ENCODE measurements at places on chromosomes 5 and 9.

- no peak for DNase-seq
Observed at GRCh38 chr5:130112246-130112645, 208.0 kb downstream of the CHSY3 start.

DNA sequence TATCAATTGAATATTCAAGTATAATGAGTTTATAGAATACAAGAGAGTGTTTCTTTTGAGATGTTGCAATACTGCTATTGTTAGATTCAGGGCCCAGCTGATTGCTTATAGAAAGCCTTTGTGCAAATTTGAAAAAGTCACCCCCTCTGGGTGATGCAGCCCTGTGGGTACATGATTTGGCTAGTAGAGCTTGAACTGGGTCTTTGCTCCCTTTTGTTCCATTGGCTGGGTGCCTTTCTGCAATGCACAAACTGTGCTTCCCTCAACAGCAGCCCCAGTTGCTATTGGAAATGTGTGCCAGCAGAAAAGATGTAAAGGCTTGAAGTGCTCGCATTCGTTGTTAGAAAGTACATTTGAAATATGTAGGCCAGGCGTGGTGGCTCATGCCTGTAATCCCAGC is 61.8 kb upstream of the CEMIP2 start:
- no peak for DNase-seq

DNA sequence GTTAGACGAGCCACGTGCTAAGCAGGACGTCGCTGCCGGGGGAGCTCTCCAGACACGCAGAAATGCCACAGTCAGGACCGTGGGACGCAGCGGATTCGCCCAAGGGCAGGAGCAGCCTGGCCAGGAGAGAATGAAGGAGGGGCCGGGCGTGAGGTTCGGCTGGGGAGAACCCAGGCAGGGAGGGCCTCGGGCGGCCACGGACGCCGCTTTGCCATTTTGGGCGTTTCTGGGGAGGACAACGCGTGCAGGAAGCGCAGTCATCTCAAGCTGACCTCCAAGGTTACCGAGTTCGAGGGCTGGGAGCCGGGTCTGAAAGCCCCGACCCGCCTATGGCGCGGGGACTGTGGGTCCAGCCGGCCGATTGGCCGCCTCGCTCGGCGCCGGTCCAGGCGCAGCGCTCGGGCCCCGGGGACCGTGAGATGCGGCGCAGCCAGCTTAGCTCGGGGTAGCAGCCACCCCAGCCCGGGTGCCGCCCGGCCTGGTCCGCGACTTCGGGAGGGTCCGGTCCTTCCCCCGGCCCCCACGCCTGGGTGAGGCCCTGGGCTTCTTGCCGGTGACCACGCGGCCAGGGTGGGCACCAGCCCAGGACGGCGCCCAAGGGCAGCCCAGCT is 760 bp upstream of the MAN1B1 start:
- DNase-seq, result peak; percentile 68

DNA sequence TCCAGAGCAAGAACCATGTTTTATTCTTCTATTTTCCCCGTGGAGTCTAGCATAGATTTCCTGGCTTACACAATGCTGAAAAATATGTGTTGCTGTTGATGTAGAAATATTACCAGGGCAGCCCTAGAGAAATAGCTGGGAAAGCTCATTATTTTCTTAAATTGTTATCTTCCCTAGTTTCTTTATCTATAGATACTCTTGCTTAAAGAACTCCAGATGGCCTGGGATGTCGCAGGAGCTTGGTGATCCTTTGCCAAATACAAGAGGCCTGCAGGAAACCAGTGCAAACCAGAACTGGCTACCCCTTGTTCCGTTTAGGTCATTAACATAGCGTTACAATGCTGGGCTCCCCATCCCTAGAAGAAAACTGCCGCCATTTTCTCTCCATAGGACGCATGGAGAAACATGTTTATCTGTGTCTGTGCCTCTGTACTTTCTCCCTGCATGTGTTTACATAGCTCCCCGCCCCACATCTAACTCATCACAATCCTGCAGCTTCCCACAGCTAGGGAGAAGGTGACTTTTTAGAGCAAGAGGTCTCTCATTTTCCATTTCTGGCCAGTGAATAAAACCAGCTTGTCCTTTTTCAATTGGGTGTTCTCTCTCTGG is 6.4 kb downstream of the PRLR start:
- DNase-seq, result no peak

DNA sequence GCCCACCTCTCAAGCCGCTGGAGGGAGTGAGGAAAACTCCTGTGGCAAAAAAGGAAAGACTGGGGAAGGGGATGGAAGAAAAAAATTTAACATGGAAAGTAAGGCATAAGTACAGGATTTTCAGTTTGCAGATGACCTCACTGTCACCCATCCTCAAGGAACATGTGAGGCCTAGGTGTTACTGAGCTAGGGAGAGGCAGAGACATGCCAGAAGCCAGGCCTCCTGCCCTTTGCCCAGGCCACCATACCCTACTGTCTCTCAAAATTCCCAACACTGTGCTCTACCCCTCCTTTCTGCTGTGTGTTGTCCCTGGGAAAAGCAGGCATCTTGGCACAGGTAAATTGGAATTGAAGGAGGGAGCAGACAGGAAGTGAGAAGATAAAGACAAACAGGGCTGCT is 4.4 kb upstream of the MGAT1 start:
- no peak for DNase-seq

DNA sequence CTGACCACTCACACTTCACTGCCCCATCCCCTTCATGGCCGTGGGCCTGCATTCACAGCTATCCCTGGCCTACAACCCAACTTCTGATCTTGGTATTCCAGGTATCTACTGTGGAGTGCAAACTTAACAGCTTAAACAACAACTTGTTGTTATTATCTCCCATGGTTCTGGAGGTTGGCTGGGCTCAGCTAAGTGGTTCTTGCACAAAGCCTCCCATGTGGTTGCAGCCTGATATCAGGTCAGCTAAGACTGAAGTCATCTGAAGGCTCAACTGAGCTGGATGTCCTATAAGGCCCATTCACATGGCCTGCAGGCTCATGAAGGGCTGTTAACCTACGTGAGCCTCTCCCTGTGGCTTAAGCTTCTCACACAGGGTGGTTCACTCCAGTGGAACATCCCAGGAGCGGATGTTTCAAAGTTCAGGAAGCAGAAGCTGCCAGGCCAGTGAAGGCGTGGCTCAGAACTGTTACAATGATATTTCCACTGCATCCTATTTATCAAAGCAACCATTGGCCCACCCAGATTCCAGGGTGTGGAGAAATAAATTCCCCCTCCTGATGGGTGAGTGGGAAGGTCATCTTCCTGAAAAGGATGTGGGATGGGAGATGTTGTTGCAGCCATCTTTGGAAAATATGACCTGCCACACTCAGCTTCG is 30.0 kb upstream of the TRIO start:
- DNase-seq, result no peak

GRCh38 chr5:25539536-25539935 is 894.8 kb upstream of the CDH10 start:
- DNase-seq, result no peak

- DNase-seq, result no peak
Observed at GRCh38 chr5:180806351-180807011, 3.9 kb upstream of the MGAT1 start.

DNA sequence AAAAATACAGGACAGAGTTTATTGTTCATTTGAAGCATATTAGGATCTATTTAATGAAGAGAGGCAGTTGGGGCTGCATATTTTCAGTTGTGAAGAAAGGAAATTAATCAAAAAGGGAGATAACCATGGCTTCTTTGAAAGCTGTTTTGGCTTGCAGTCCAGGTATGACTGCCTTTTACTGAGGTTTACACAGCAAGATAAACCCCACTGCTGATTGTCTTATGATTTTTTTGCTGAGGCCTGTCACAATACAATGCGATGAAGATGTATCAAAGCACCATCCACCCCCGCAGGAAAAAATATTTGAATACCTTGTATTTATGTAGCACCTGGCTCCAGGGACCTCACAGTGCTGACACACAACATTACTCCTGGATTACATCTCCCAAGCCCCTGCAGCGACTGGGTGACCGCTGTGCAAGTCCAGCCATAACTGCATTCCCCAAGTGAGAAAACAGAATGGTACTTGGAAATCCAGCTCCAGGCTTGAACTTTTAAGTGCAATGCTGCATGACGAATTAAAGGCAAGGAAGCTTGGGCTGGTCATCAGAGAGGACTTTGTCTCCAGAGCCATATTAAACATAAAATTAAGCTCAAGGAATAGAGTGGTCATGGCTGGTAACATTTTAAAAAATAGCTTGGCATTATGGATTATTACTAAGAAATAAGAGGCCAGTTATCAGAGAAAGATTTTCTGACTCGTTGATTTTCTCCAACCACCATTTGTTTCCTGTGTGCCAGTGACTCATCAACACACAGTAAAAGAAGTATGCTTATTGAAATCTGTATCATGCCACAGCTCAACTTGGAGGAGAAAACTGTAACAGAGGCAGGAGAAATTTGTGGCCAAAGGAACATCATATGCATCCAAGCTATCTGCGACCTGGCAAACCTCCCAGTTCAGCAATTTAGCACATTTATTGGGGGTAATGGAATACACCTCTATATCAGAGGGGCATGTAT is 374.2 kb downstream of the MAN2A1 start:
- DNase-seq, result no peak

GRCh38 chr5:15573590-15573989 is 73.6 kb downstream of the FBXL7 start:
- DNase-seq, result no peak

DNA sequence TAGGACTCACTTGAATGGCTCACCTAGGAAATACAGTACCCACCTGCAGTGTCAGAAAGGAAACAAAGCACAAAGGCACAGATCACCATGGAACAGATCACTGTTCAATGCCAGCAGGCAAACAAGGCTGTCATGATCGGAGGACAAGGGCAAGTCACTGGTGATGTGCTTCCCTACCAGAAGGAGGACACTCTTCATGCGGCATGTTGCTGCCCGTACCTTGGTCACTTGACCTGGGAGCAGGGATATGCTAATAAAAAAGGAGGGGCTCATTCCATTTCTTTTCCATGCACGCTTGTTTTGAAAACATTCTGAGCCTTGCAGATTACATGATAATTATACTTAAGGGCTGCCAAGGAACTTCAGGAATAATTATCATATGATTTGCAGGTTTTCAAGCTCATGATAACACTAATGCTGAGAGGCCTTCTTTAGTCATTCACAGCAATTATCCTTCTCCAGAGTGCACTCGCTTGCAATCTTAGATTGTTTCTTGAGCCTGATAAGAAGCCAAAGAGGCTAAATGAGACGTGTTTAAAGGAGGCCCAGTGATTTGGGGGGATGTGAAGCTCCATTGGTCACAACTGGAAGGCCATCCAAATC is 36.1 kb upstream of the STARD4 start:
- DNase-seq, result no peak

- DNase-seq, result no peak
Observed at GRCh38 chr9:69981686-69982445, 61.8 kb upstream of the MAMDC2 start.

GRCh38 chr9:1013021-1013420 is 36.6 kb downstream of the DMRT3 start:
- DNase-seq, result no peak

GRCh38 chr9:89786655-89787054 is 181.8 kb downstream of the GADD45G start:
- DNase-seq, result peak; percentile 68

- DNase-seq, result no peak
Observed at GRCh38 chr5:82794876-82795275, 282.3 kb downstream of the TMEM167A start.

GRCh38 chr5:35320029-35320428 is 89.7 kb upstream of the PRLR start:
- DNase-seq, result no peak

DNA sequence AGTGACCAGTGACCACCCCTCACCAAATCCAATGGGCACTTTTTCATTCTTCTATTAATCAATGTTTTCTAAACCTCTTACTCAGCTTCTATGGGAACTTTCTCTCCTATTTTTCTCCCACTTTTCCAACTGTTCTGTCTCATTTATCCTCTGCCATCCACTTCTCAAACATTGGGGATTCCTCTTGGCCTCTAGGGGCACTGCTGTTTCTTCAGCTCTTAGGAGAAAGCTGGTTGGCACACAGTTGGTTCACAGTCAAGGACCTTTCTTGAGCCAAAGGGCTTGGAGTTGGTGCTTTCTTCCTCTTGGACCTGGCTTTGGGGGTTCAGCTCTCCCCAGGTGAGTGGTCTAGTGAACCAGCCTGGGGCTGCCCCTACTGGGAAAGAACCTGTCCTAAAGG is 112.2 kb upstream of the LHFPL2 start:
- no peak for DNase-seq

- DNase-seq, result no peak
Observed at GRCh38 chr9:135815413-135815812, 91.9 kb downstream of the CAMSAP1 start.

DNA sequence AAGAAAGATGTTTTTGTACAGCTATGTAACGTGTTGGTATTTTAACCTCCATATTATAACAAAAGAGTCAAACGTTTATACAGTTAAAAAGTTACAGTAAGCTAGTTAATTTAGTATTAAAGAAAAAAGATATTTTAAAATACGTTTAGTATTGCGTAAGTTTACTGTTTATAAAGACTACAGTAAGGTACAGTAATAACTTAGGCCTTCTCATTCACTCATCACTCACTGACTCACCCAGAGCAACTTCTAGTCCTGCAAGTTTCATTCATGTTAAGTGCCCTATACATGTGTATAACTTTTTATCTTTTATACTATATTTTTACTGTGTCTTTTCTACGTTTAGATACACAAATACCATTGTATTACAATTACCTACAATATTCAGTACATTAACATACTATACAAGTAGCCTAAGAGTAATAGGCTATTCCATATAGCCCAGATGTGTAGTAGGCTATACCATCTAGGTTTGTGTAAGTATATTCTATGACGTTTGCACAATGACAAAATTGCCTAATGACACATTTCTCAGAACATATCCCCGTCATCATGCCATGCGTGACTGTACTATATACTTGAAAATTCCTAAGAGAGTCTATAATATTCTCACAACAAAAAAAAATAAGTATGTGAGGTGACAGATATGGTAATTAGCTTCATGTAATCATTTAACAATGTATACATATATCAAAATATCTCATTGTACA is 33.8 kb downstream of the ERP44 start:
- DNase-seq, result no peak

DNA sequence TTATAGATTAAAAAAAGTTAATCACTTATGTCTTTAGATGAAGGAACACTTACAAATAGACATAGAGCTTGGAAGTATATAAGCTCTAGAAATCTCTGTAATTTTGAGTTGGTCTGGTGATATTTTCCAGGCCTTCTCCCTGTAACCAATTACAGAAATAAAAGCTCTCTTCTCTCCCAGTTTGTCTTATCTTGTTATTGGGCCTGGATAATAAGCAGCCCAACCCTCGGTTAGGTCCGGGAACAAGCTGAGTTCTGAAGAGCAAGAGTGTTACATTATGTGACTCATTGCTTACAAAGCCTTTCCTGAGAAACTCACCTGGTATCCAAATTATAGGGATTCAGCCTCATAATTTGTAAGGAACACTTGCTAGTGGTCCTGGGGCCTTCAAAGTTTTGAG is 1146.2 kb downstream of the CDH9 start:
- no peak for DNase-seq

- DNase-seq, result no peak
Observed at GRCh38 chr5:58778888-58779287, 196.0 kb downstream of the RAB3C start.

- no peak for DNase-seq
Observed at GRCh38 chr5:141915881-141916336, 7.8 kb upstream of the DELE1 start.

GRCh38 chr9:18928711-18929110 is 104.3 kb downstream of the SAXO1 start:
- DNase-seq, result peak; percentile 6
